Adipocyte (in vitro differentiated cells): ENCODE measurements at places on chromosomes 6 and 20.
A peak's percentile ranks its signal among the peaks of the same experiment; 100 is the strongest.

DNA sequence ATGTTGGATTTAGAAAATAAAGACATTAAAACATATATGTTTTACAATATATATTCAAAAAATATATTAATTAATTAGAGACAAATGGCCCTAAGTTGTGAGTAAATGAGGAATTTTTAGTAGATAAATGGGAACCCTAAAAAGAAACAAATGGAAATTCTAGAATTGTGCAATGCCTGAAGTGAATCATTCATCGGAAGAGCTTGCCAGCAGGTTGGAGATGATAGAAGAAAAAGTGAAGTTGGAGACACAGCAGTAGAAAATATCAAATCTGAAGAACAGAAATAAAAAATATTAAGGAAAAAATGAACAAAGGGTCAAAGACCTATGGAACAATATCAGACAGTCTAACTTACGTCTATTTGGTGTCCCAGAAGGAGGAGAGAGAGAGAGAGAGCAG is 109.4 kb upstream of the NEDD9 start:
- peak; percentile 56 for DNase-seq

- DNase-seq = peak; percentile 81
These were observed 33.0 kb upstream of the KIAA1586 start for GRCh38 chr6:57013521-57013926.

DNA sequence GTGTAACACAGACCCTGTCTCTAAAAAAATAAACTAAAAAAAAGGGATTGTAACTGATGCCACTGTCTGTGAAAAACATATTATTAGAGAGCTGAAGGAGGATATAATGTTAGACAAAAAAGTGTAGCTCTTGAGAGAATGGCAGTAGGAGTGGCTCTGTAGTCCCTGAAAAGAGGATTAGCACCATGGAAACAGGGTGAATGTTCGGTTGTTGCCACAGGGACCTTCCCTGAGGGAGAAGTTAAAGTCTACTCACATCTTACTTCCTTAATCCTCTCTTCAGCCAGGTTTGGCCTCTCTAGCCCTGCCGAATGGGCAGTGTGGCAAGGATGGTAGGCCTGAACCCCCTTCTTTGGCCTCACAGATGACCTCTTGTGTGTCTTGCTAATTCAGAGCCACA is 12.1 kb downstream of the SCAND1 start:
- DNase-seq = no peak

DNA sequence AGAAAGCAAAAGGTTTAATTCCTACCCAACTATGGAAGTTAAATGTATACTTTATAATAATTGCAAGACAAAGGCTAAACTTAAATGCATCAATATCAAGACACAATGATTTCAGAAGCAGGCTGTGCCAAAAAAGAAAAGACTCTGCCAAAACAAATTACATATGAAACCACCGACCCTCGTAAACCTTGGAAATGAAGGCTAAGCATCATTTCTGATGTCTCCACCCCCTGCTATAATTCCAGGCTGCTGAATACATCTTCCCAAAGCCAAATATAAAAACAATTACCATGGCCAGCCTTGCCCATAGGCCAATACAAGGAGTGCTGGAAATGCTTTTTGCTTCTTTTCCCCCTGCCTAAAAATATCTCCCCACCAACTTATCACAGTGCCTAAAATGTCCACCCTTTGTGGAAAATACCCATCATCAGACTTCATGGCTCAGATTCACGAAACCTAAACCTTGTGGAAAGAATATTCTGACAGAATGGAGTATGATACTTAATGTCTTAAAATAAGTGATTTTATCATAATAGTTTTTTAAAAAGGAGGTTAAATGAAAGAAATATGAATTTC is 37.4 kb downstream of the RCAN2 start:
- DNase-seq = peak; percentile 68

GRCh38 chr6:26550250-26550993 is 12.3 kb downstream of the HMGN4 start:
- peak; percentile 56 for DNase-seq
